ENCODE measurements at places on chromosomes 11 and 22. TPM values are rescaled to one million over a fixed set of nuclear protein-coding genes. Genes with fewer than 3 reads are reported as not detected.

OR5A1 gene
- not detected for total RNA-seq

DEUP1 gene
- not detected for total RNA-seq

MMP12 gene
- not detected for total RNA-seq

PHF21B gene
- total RNA-seq = not detected

OR51B5 gene
- total RNA-seq = not detected

CCDC88B gene
- 3.9 TPM for total RNA-seq

SHANK3 gene
- total RNA-seq = 5.2 TPM

OR10A6 gene
- not detected for total RNA-seq
